ENCODE measurements at places on chromosomes 12 and 14.

DNA sequence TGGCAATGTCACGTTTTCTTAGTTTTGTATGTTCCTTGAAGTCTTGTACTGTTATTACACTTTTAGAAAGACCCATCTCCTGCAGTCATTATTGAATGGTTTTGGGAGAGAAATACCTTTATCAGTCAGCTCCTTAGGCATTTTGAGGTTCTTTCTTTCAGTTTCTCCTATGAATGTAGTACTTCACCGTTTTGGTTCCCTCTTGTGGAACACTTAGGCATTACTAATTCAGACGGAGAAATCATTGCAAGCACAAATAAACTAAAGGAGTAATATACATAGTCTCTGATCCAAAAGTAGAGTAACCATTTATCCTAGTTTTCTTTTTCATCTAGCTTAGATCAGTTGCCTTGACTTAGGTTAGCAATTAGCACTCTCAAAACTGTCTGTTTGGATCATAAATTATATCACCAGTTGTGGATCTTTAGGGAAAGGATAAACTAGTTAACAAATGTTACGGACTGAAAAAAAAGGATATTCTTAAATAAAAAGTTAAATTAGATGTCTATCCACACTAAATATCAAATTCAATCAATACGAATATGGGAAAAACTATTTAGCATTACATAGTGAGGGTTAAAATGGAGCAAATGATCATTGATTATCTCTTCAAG, 1538.3 kb upstream of the SEL1L start:
- DNase-seq: peak; percentile 13

- no peak for DNase-seq
These were observed 3.0 kb downstream of the KICS2 start for GRCh38 chr12:64219145-64219544.

- no peak for DNase-seq
These were observed 19.4 kb downstream of the GPR19 start for GRCh38 chr12:12676605-12677004.

DNA sequence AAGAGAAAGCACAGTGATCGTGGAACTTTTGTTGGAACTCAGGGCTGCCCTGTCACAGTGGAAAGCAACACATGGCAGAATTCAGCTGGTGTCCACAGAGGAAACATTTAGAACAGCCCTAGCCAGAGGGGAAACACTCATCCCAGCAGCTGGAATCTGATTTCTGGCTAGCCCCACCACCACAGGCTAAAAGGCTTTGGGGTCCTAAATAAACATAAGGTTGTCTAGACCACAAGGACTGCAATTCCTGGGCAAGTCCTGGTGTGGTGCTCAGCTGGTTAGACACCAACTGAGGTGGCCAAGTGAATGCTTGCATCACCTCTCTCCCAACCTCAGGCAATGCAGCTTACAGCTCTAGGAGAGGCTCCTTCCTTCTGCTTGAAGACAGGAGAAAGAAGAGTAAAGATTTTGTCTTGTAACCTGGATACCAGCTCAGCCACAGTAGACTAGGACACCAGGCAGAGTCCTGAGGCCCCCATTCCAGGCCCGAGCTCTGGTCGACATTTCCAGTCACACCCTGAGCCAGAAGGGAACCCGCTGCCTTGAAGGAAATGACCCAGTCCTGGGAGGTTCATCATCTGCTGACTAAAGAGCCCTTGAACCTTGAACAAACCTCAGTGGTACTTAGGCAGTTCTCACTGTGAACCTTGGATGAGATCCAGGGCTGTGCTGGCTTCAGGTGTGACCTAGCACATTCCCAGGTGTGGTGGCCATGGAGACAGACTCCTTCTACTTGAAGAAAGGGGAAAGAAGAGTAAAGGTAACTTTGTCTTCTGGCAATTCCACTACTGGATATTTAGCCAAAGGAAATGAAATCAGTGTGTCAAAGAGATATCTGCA, 85.4 kb upstream of the PLXNC1 start:
- no peak for DNase-seq

DNA sequence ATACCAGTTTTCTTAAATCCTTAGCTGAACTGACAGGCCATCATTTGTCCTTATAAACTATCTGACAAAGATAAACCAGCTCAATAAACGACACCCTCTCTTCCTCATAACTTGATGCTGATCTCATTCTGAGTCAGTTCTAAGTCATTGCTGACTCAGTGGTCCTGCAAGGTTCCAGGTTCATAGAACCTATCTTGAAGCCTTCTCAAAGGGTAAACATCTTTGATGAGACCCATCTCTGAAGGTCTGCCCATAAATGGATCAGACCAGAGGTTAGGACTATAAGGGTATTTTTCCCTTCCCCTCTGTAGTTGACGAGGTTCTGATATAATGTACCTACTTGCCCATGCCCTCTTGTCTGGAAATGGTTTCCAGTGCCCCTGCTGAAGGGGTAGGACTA, 11.9 kb downstream of the NAA25 start:
- no peak for DNase-seq

GRCh38 chr14:53871951-53872350, 84.7 kb downstream of the BMP4 start:
- DNase-seq: no peak

GRCh38 chr14:63671987-63672386, 30.3 kb upstream of the WDR89 start:
- no peak for DNase-seq

- DNase-seq: no peak
These were observed 73.9 kb downstream of the HSD17B6 start for GRCh38 chr12:56836800-56837663.

- DNase-seq: no peak
These were observed 951 bp downstream of the NR1H4 start for GRCh38 chr12:100474617-100475016.

DNA sequence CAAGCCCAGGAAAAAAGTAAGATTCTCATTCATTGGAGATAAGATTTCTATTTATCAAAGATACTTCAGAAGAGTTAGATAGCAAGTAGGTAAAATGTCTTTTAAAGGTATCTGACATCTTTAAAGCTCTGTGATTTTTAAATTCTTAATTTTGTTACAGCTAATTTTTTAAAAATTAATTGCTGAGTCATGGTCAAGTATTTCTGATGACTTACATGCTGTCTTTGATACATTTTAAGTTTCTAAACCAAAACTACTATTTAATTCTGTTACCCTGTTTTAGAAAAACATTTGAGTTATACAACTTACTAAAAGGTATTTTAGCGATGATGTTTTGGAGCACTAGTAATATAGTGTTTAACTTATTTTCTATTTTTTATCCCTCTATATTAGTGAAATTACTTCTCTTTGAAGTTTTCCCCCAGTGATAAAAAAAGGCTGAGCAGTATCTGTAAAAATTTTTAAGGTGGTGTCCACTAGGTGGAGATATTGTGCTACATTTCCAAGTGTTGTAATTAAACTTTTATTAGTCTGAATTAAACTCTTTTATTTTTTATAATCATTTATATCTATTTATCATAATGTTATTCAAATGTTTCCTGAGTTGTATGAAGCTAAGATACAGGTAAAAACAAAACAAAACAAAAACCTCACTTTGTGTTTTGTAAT, 11.5 kb downstream of the ALG10 start:
- DNase-seq: no peak

DNA sequence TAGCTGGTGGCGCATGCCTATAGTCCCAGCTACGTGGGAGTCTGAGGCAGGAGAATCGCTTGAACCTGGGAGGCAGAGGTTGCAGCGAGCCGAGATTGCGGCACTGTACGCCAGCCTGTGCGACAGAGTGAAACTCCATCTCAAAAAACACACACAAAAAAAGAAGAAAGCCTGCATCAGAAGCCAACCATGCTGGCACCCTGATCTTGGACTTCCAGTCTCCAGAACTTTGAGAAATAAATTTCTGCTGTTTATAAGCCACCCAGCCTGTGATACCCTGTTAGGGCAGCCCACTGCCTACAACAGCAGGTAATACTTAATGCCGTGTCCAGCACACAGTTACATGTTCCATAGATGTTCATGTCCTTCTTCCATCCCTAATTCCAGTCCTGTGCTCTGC, 62.7 kb downstream of the NDUFA12 start:
- DNase-seq: no peak

DNA sequence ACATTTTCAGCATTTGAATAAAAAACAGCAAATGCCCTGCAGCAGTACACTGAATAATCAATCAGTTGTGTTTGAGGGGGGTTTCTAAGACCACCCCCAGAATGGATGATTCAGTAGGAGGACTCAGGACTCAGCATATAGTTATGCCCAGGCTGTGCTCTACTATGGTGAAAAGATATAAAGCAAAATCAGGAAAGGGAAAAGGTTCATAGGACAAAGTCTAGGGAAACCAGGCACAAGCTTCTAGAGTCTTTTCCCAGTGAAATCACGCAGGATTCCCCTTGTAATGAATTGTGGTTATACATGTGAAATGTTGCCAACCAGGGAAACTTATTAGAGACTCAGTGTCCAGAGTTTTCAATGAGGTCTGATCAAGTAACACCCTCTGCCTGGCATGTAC, 25.0 kb upstream of the SLC17A8 start:
- no peak for DNase-seq

- no peak for DNase-seq
These were observed 7.0 kb upstream of the ACSS3 start for GRCh38 chr12:81070846-81071245.

DNA sequence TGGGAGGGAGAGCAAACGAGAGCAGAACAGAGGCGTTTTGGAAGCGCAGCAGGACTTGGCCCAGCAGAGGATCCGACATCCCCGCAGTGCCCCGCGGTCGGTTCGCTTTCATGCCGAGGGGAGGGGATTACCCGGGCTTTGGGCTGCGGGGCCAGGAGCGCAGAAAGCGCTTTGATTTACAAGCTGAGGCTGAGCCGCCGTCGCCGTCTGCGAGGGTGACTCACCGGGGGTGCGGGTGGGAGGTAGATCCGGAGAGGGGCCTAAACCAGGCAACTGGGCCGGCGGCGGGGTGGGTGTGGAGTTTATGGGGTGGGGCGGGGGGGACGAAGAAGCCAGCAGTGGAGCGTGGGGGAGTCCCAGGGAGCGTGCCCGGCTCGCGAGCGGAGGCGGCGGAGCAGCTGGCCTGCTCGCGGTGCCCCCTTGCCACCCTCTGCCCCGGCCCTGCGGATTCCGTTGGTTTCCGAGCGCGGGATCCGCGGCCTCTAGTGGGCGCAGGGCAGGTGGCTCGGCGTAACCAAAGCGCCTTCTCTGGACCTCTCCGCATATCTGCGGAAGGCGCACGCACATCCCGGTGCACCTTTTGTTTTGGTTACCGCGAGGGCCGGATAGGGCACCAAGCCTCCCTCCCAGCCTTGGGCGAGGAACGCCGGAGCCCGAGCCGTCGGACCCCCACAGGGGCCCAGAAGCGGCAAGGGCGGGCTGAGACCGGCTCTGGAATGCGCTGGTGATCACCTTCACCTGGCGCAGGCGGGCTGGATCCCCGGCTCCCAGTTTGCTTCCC, 2.6 kb downstream of the SIX4 start:
- DNase-seq: peak; percentile 38

GRCh38 chr14:56212521-56212920, 94.3 kb downstream of the PELI2 start:
- no peak for DNase-seq

DNA sequence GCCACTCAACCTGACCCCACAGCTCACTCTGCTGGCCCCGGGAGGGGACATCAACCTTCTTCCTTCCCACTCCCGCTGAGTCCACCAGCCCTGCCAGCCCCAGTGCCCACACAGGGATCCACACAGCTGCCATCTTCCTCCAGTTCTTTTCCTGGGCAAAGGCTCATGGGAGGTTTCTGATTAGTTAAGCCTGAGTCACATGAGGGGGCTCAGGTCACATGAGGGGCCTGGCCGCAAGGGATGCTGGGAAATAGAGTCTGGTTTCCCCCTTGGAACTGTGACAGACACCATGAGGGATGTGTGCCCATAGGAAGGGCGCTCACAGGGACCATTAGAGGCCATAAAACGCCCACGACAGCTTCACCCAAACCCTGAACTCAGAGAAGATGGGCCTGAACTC, 228.7 kb upstream of the SFSWAP start:
- DNase-seq: no peak

DNA sequence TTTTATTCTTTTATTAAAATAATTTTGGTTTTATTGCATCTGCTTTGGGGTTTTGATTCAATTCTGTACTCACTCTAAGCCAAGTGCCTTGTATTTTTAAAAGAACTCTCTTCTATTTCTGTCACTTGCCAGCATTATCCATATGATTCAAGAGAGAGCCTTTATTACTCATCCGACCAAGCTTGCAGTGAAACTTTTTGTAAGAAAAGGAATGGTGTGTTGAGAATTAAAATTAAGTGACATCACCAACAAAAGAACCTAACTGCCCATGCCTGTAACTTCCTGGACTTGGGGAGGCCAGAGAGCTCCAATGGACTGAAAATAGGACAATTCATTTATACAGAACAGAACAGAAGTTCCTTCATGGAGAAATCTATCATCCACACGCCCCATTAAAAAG, 52.1 kb downstream of the GALNT4 start:
- no peak for DNase-seq

- no peak for DNase-seq
These were observed 24.0 kb downstream of the TTC9 start for GRCh38 chr14:70665448-70666360.

- DNase-seq: no peak
These were observed 151.7 kb upstream of the FUT8 start for GRCh38 chr14:65260786-65261185.

- no peak for DNase-seq
These were observed 15.3 kb upstream of the SPSB2 start for GRCh38 chr12:6888360-6888759.

DNA sequence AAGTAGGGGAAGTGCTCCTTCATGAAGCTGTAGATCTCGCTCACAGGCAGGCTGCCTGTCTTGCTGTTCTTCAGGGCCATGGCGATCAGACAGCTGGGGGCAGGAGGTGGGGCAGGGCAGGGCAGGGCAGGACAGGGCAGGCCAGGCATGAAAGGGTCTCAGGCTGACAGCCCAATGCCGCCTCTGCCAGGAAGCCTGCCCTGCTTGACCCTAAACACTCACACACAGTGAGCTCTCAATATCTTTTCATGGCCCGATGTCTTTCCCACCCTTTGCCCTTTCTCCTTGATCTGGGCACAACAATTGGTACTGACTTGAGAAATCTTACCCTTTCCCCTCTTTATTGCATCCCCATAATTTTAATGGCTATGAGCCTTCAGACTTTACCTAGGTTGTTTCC, 22.4 kb downstream of the FOXN4 start:
- no peak for DNase-seq

Measured in NCI-H2171 (cell line).